ENCODE measurements at places on chromosomes 6 and 20. TPM values are rescaled to one million over a fixed set of nuclear protein-coding genes. Genes with fewer than 3 reads are reported as not detected.
A peak's percentile ranks its signal among the peaks of the same experiment; 100 is the strongest.

DNA sequence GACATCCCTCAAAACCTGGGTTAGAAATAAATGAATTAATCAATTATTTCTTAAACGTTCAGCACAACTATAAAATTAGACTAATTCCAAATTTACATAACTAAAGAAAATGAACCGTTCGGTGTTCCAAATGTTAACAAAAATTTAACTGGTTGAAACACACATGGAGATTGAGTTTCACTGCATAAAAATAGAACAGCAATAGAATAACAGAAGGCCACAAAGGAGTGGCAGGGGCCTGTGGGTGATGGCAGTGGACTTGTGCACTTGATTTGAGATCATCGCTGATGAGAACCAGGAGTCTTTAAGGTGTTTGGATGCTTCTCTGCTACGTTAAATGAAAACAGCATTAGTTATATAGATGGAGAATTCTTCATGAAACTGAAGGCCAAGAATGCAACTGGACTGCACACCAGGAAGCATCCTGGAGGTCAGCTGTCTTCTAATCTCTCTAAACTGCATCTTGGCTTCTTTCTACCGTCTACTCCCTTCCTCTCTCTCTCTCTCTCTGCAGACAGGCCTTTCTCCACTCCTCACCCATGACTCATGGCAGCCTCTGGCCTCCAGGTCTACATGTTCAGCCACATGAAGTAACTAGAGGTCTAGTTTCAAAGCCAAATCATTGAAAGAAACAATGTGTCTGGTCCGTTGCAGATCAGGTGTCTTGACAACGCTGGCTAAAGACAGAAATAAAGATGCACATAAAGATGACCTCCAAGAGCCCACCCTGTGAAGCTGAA lies 111.3 kb downstream of the SIM1 start:
- H3K4me1 ChIP-seq = peaks cover 4% of the 10 kb centered on the region
- H3K27ac ChIP-seq = no peak overlapping the region
- no peaks in the 10 kb centered on the region for H3K27me3 ChIP-seq
- DNase-seq = no peak
- H3K36me3 ChIP-seq = no peaks in the 10 kb centered on the region
- no peak overlapping the region for H3K4me3 ChIP-seq

DNA sequence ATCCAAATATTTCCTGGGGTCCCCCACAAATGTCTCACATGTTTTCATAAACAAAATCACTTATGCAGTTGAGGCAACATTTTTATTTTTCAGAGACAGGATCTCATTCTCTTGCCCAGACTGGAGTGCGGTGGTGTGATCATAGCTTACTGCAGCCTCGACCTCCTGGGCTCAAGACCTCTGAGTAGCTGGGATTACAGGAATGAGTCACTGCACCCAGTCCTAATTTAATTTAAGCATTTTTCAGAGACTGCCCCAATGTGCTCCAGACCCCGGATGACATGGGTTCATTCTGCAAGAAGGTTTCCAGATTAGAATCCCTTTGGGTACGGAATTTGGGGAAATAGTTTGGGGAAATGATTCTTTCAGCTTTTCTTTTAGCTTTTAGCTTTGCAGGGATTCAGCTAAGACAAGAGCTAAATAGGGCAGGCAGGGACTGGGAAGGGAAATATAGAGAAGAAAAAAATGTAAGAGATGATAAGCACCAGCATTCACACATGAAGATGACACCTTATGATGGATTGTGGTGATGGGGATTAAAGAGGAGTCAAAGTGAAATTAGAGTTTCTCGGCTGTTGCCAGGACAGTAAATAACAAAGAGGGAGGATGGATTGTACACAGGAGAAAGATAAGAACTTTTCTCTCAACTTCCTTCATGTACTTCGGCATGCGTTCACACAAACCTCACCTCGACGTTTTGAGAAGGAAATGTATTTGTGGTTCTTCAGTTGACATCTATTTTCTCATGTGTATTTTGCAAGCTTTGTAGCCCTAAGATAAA lies 169.4 kb upstream of the TAB2 start:
- no peak overlapping the region for H3K27ac ChIP-seq
- H3K36me3 ChIP-seq = no peaks in the 10 kb centered on the region
- no peak overlapping the region for H3K4me3 ChIP-seq
- peaks cover 13% of the 10 kb centered on the region for H3K4me1 ChIP-seq
- DNase-seq = no peak

GRCh38 chr6:4017834-4018170 lies 61.1 kb downstream of the FAM217A start:
- no peaks in the 10 kb centered on the region for H3K27me3 ChIP-seq
- no peak for DNase-seq
- H3K27ac ChIP-seq = peak overlapping the region; percentile 98
- peaks cover 18% of the 10 kb centered on the region for H3K36me3 ChIP-seq

DNA sequence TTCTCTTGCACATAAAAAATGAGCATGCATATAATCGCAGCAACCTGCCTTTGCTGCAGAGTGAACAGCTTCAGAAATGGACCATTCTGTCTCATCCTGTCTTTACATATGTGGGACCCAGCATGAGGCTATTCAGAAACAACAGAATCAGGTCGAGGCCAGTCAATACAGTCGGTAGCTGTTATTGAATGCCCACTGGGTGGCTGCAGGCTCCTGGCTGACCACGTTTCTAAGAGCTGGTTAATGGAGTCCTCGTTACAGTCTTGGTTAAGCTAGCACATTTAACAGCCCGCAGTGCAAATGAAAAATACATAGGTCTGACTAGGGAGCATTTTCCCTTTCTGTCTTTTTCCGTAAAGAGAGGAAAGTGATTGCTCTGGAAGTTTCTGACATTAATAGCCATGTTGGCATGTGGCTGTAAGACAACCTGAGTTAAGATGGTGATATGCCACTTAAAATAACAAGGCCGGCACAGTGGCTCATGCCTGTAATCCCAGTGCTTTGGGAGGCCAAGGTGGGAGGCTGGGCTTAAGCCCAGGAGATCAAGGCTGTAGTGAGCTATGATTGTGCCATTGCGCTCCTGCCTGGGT lies 75.0 kb downstream of the SHLD1 start:
- no peaks in the 10 kb centered on the region for H3K27me3 ChIP-seq
- peaks cover 29% of the 10 kb centered on the region for H3K4me1 ChIP-seq
- H3K27ac ChIP-seq = no peak overlapping the region
- H3K4me3 ChIP-seq = no peak overlapping the region

GRCh38 chr20:2653556-2654383 lies 1.3 kb downstream of the NOP56 start:
- H3K27me3 ChIP-seq = no peaks in the 10 kb centered on the region
- peak overlapping the region; percentile 88 for H3K27ac ChIP-seq
- DNase-seq = no peak
- H3K4me1 ChIP-seq = peaks cover 18% of the 10 kb centered on the region
- peaks cover 33% of the 10 kb centered on the region for H3K36me3 ChIP-seq

- no peaks in the 10 kb centered on the region for H3K36me3 ChIP-seq
- H3K4me1 ChIP-seq = peaks cover 12% of the 10 kb centered on the region
- H3K4me3 ChIP-seq = no peak overlapping the region
These were observed 65.0 kb upstream of the CD93 start for GRCh38 chr20:23151008-23151703.

DNA sequence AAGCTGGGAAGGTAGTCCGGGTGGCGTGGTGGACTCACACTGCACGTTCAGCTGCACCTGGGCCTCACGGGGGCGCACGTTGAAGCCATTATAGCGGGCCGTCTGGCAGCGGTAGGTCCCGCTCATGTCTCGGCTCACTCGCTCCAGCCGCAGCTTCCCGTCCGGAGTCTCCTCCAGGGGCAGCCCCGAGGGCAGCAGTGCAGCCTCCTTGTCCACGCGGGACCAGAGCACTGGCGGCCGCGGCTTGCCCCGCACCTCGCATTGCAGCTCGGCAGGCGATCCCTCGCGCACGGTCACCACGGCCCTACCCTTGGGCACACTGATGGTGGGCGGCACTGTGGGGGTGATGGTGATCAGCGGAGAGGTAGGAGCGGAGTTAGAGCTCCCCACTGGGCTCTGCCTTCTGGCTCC lies 47.6 kb downstream of the MDGA1 start:
- peaks cover 65% of the 10 kb centered on the region for H3K27me3 ChIP-seq
- peak overlapping the region; percentile 39 for H3K4me3 ChIP-seq
- peak; percentile 47 for DNase-seq
- H3K36me3 ChIP-seq = no peaks in the 10 kb centered on the region
- peaks cover 11% of the 10 kb centered on the region for H3K4me1 ChIP-seq
- H3K27ac ChIP-seq = no peak overlapping the region

The NHLRC1 gene
- 1.2 TPM for total RNA-seq

DNA sequence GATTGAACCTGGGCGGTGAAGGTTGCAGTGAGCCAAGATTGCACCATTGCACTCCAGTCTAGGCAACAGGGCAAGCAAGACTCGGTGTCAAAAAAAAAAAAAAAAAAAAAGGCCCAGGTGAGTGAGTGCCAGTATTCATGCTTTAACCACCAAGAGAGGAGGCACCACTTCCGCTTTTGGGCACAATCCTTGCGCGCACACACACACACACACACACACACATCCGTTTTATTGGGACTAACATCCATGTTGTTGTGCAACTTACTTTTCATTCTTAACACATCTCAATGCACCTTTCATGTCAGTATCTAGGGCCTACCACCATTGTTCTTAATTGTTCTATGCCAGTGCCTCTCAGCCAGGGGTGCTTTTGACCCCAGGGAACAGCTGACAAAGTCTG lies 263.0 kb downstream of the CDC5L start:
- peaks cover 29% of the 10 kb centered on the region for H3K4me1 ChIP-seq
- H3K36me3 ChIP-seq = no peaks in the 10 kb centered on the region
- no peak overlapping the region for H3K27ac ChIP-seq
- DNase-seq = no peak
- H3K4me3 ChIP-seq = no peak overlapping the region

GRCh38 chr6:42138190-42138589 lies 4.2 kb downstream of the C6orf132 start:
- H3K4me3 ChIP-seq = no peak overlapping the region
- DNase-seq = no peak
- H3K27me3 ChIP-seq = peaks cover 2% of the 10 kb centered on the region
- no peaks in the 10 kb centered on the region for H3K36me3 ChIP-seq
- peaks cover 50% of the 10 kb centered on the region for H3K4me1 ChIP-seq

DNA sequence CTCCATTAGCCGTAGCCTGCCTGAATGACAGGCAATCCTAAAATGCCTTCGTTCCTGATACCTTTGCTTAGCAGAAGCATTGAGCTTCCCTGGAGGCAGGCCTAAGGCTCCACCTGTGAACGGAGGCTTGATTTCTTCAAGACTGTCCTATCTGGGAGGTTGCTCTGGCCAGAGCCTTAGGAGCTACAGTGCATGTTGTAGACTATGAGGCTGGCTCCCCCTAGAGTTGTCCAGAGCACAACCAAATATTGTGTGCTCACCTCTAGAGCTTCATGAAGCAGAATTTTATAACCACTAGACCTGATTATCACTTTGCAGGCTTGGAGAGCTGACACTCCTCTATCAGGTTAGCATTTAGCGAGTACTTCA lies 217.8 kb downstream of the MAFB start:
- no peak overlapping the region for H3K4me3 ChIP-seq
- H3K27me3 ChIP-seq = no peaks in the 10 kb centered on the region
- no peak for DNase-seq
- H3K27ac ChIP-seq = no peak overlapping the region
- H3K4me1 ChIP-seq = peaks cover 7% of the 10 kb centered on the region

DNA sequence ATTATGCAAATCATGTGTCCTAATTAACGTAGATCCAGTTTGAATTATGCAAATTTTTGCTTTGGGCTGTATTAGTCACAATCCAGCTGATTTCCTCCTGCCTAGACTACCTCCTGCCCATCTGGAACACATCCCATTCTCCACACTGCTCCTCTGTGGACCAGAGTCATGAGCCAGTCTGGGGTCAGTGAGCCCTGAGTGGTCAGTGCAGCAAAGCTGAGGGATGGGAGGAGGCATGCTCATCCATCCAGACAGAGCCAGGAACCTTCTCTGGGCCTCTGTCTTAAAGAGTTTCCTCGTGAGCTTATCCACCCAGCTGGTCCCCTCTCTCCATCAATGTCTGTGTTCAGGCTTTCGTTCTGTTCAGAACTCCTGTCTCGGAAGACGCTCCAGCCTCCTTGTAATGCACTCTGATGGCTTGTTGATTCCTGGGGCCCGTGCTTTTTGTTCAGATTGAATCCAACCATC lies 747.8 kb downstream of the PTPRT start:
- peaks cover 10% of the 10 kb centered on the region for H3K4me1 ChIP-seq
- no peak for DNase-seq
- H3K27me3 ChIP-seq = peaks cover 5% of the 10 kb centered on the region
- H3K27ac ChIP-seq = no peak overlapping the region

The SLC17A1 gene
- not detected for total RNA-seq

The HDGFL1 gene
- 0.11 TPM for total RNA-seq

DNA sequence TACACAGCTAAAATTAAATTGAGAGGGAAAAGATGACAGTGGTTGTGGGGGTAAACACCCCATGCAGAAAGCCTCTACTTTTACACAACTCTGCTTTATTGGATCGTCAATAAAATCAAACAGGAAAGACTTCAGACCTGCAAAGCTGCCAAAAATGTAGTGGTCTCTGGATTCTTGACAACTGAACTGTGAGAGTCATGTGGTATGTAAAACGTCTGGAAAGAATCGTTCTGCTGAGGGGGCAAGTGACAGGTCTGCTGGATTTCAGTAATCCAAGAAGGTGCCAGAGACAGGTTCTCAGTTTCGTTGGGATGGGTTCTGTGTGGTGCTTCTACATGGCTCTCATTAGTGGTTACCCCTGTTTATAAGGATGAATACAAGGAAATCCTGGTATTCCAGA lies 63.3 kb downstream of the TSPYL4 start:
- peaks cover 14% of the 10 kb centered on the region for H3K36me3 ChIP-seq
- no peak for DNase-seq
- no peaks in the 10 kb centered on the region for H3K27me3 ChIP-seq

The SAYSD1 gene
- 14.2 TPM for total RNA-seq

- no peaks in the 10 kb centered on the region for H3K27me3 ChIP-seq
- H3K27ac ChIP-seq = peak overlapping the region; percentile 76
- peaks cover 21% of the 10 kb centered on the region for H3K36me3 ChIP-seq
- DNase-seq = no peak
- no peak overlapping the region for H3K4me3 ChIP-seq
These were observed 135.7 kb downstream of the ATXN1 start for GRCh38 chr6:16625291-16626265.

Data from mesothelial cell of epicardium (in vitro differentiated cells).